ENCODE measurements at places on chromosomes 12 and 14.

DNA sequence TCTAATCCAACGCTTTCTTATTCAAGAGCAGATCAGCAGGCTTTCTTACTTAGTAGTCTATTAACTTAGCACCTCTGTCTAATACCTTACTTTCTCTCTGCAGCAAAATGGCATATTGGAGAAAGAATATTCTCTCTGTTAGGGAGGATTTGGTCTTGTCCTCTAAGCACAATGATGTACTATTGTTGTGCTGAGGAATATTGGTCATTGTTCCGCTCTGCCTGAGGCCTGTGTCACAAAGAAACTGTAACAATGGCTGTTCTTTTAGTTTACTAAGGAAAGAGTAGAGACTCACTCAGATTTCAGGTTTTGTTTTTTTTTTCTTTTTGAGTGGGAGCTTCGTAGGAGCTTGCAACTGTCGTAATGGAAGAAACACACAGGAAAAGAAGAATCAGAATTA, 1358.8 kb downstream of the LRFN5 start:
- no peak for DNase-seq

DNA sequence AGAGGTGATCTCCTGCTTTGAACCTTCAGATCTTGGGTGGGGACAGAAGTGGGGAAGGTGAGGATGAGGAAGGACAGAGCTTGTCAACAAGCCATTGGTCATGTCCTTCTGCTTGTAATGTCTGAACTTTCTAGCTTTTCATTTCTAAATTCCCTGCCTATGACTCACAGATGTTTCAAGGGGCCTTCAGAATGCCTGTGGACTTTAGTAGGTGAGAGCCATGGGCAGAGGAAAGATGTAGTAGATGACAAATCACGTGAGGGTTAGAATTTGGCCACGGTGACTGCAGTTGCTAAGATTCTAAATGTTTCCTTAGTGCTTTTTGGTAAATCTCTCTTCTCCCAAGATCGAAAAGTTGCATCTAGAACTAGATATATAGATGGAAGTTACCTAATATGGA, 18.7 kb upstream of the CREBL2 start:
- DNase-seq = no peak

- no peak for DNase-seq
Measured at GRCh38 chr12:127745469-127746212, 521.3 kb upstream of the TMEM132C start.

- no peak for DNase-seq
Measured at GRCh38 chr14:68027276-68027675, 207.7 kb downstream of the RAD51B start.

GRCh38 chr14:68788996-68789820, 3.7 kb downstream of the ZFP36L1 start:
- peak; percentile 76 for DNase-seq

DNA sequence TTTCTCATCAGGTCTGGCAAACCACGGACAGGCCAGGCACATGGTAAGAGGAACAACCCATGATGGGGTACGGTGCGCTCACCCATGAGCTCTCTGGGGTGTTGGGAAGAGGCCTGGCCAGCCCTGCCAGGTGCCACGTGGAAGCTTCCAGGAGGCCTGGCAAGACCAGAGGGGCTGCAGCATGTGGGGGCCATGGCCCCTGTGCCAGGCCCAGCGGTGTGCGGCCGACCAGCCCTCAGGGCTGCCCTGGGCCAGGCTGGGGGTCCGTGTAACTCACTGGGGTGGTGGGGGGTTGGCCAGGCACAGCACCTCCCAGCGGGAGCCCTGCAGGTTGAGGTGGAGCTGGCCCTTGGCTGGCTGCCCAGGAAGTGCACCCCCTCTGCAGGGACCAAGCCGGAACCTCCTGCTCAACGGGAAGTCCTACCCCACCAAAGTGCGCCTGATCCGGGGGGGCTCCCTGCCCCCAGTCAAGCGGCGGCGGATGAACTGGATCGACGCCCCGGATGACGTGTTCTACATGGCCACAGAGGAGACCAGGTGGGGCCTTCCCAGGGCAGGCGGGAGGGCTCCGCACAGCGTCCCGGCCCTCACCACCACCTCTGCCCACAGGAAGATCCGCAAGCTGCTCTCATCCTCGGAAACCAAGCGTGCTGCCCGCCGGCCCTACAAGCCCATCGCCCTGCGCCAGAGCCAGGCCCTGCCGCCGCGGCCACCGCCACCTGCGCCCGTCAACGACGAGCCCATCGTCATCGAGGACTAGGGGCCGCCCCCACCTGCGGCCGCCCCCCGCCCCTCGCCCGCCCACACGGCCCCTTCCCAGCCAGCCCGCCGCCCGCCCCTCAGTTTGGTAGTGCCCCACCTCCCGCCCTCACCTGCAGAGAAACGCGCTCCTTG, 4.9 kb upstream of the CRIP2 start:
- no peak for DNase-seq

- no peak for DNase-seq
Measured at GRCh38 chr14:63273129-63273528, 45.6 kb downstream of the GPHB5 start.

- no peak for DNase-seq
Measured at GRCh38 chr14:103501921-103502669, 20.5 kb downstream of the CKB start.

GRCh38 chr14:106843951-106844483, 1317.6 kb downstream of the TMEM121 start:
- DNase-seq = peak; percentile 50

- peak; percentile 39 for DNase-seq
Measured at GRCh38 chr14:54893151-54893760, 9.4 kb downstream of the GCH1 start.

DNA sequence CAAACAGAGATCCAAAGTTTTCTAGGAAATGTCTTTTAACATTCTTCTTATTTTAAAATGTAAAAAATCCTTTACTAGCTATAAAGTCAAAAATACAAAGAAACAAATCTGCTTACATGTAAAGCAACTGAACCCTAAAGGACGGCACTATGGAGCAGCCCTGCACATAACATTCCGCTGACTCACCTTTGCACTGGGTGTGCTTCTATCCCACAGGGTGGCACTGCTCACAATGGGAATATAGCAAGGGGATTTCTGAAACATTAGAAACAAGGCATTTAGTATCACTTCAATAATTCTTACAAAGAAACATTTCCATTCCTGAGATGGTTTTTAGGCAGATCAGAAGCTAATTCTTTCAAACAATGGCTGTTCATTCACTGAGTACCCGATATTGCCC, 94.3 kb downstream of the C12orf42 start:
- no peak for DNase-seq

DNA sequence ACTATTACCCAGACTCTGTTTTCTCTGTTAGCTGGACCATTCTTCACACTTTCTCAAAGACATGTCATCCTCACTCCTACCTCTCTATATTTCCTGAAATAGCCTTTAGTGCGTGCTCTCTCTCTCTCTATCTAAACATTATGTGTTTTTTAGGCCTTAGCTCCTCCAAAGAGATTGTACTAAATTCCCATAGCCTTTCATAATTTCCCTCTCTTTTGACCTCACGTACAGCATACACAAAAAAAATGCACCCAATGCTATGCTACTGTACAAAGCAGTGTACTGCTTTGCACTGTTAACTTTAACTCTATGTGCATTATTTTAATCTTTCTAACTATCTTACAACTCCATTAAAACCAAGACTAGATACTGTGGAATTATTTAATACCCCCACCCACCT, 288.4 kb downstream of the DAD1 start:
- no peak for DNase-seq

DNA sequence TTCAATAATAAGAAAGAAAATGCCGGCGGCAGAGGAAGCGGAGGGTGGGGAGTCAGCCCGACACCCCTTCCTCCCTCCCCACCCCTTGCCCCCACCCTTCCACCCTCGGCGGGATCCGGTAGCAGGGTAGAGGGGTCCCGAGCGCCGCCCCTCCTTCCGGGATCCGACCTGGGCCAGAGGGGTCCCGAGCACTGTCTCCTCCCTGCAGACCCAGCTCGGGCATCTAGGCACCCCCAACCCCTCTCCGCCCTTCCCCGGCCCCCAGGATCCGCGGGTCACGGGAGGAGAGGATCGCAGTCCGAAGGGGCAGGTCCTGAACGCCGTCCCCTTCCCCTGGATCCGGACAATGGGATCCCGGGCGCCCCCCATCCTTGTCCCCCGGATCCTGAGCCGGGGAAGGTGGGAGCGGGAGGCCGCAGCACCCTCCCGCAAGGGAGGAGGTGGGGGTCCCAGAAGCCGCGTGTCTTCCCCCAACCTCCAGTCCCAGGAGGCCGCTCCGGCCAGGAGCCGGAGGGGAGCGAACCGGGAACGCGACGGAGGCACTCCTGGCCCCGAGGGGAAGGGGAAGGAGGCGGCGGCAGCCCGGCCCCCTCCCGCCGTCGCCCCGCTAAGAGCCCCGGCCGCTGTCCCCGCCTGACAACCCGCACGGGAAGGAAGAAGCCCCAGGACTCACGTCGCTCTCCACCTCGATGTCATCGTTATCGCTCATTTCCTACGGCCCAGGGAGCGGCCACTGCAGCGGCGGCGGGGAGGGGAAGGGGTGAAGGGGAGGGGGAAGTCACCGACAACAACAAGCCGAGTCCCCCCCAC, 481 bp downstream of the MAX start:
- no peak for DNase-seq

DNA sequence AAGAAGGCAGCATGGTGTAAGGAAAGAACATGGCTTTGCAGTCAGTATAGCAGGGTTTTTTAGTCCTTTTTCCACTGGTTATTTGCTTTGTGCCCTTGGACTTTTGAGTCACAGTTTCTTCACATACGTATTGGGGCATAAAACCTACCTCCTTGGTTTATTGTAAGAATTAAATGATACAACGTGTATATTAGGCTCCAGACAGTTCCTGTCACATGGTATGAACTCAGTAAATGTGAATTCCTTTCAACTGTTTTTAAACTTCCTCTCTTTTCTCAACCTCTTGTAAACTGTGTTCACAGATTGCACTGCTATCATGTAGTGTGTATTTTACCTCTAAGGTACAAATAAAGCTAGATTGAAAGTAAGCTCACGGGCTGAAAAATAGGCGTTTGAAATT, 29.5 kb downstream of the MSRB3 start:
- no peak for DNase-seq

- no peak for DNase-seq
Measured at GRCh38 chr12:58529897-58530741, 390.2 kb downstream of the LRIG3 start.

DNA sequence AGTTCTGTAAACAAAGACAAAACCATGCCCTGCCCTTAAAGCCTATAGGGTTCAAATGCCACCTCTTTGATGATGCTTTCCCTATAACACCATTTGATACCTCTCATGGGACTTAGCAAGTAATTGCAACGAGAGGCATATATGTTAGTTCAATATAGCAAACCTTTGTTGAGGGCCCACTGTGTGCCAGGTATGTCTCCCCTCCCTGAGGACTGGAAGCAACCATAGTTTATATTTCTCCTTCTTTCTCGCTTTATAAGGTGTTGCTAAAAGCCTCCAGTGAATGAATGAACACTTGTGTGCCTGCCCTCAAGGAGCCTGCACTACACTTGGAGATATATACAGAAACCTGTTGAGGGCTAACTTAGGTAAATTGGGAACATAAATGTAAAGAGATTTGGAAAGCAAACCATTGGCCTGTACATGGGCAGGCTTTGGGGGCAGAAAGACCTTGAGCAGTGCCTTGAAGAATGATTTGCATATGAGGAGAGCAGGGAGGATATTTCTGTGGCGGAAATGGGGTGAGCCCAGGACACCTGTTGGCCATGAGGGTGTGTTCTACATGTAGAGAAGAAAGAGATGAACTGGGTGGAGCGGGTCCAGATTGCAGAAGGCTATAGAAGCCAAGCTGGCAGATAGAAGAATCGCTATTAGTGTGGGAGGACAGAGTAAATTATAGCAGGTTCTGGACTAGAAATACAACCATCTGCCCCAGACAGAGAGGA, 1.8 kb upstream of the CKAP4 start:
- DNase-seq = no peak

DNA sequence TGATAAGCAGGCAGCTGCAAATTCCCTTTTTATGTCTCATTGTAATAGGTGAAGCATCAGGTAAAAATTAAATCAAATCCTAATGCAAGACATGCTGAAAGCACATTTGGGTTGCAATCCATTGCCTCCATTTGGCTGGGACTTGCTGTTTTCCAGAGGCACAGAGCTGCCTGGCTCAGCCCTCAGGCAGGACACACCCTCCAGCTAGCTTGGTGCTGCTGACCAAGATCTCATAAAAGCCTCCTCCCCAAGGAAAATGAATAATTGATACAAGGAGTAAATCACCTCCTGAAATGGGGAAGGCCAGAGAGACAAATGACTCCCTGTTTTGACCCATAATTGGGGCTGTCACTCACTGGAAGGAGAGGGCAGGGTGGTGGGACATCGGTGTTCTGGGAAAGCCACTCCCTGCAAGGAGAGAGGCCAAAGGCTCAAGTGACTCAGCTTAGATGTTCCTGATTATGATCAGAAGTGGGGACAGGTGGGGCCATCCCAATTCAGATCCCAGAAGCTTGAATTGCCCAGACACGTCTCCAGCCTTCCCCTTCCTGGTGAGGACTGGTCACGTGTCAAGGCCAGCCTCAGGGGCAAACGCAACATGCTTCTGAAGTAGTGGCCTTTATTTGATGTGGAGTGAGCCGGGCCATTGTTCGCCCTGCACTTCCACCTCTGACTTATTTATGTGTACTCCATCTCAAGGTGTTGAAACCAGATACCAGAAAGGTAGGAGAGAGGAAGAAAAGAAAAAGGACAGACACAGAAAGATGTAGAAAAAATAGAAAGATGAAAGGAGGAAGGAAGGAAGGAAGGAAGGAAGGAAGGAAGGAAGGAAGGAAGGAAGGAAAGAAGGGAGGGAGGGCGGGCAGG, 773.7 kb downstream of the BCL11B start:
- no peak for DNase-seq

DNA sequence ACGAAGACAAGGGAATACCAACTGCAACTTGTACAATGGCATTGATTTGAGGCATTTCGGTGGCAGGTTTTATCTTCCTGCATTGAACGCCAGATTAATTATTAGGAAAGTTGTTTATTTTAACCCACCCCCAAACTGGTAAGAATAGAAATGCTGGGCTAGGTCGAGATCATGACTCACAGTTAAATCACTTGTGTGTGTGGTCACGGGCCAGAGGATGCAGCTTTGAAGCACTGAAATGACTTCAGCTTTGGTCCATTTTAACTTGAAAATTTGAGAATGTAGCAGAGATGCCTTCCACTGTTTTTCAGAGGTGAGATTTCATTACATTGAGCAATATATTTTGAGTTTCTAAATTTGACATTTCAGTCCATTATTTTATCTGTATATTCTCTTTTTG, 23.6 kb upstream of the KCNH3 start:
- no peak for DNase-seq
